ENCODE measurements at places on chromosomes 1 and 21.
A peak's percentile ranks its signal among the peaks of the same experiment; 100 is the strongest.

DNA sequence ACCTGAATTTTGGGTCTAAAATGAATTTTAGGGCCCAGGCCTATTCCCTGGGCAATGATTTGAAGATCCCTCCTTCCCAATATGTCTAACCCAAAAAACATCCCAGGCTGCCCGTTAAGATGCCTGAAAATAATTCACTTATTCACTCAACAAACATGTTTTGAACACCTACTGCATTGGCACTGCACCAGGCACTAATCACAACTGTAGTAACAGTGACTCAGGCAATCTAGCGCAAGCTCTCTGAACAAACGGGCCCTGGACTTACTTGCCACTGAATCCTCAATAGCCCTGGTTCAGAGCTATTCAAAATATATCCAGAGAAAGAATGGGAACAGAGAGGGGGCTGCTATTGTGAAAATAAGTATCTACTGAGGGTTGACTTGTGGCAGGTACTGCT lies 4.2 kb downstream of the CD244 start:
- no peak for DNase-seq

DNA sequence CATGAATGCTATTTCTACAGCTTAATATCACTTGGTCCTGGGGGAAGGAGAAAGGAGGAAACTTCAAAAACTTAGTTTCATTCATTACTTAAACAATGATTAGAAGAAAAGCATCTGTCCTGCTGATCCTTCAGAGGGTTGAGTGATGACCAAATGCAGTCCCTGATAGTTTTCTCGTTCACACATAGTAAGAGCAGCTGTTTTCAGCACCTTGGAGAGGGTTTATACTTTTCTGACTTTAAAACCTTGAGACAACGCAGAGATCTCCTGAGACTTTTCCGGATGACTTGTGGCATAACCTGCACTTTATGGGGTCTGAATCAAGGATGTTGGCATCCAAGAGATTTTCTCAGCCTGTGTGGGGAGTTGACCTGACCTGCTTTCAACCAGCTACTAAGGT lies 94.0 kb upstream of the KCND3 start:
- no peak for DNase-seq

GRCh38 chr1:90176530-90176929 lies 181.6 kb downstream of the ZNF326 start:
- DNase-seq, result no peak

- no peak for DNase-seq
These were observed 261.2 kb upstream of the NFIA start for GRCh38 chr1:60821156-60821555.

DNA sequence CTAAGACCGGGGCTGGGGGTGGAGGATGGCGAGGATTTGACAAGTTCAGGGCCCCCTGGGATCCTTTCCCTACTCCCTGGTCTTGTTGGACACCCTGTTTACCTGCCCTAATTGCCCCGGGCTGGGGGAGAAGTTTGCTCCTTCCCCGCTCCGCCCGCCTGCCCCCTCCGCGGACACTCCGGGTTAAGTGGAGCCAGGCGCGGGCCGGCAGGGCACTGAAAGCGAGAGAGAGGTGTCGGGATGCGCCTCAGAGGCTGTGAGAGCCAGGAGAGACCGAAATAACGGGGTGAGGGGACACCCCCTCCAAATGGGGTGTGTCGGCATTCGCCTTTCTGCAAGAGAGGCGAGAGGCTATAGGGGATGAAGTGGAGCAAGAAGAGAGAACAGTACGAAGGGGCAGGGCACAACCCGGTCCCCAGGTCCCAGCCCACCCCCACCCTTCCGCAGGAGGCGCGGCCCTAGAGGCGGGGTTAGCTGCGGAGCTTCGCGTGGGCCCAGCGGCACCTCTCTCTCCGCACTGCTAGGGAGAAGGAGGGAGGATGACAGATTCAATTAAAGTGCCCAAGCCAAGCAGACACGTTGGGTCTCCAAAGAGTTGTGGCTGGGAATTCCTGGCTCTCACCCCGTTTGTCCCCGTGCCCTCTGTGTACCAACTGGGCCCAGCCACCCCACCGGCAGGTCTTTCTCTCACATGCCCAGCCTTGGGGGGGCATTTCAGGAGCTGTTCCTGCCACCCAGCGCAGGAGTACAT lies 3.8 kb downstream of the EFNA3 start:
- DNase-seq, result no peak

DNA sequence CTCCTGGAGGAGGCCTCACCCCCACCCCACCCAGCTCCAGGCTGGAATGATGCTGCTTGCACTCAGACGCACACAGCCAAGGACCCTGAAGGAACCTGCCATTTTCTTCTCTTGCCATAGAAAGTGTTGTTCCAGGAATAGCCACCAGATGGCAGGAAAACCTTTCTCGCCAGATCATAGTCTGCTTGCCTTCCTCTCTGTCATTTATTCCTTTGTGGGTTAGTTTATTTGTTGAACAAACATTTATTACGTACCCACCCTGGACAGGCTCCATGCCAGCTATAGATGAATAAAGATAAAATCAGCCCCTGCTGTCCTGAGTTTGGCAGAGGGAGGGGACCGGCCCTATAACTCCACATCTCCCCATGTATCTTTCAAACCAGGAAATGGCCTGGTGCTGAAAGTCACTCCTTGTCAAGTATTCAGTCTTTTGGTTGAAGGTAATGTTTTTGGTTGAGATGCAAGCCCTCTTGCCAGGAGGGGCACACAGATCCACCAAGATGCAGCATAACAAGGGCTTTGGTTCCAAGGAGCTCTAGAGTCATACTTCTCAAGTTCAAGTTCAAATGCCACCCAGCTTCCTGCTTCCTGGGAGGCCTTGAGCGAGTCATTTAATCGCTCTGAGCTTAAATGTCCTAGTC lies 7.0 kb upstream of the KCNC4 start:
- peak; percentile 41 for DNase-seq

DNA sequence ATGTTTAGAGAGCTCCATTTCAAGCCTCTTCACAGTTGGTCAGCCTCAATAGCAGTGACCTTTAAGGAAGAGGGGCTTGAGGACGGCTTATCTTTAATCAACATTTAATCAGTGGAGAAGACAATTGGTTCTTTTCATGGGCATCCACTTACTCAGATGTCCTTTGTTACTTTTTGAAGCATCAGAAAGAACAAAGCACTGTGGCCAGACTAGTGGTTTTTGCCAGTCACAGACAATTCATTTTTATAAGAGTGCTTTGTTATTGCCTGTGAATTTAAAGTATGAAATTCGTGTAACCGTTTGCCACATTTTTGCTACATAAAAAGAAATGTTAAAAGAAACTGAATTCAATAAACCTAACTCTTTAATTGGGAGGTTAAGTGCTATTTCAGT lies 222.8 kb downstream of the TPR start:
- DNase-seq, result no peak

Measured in HS-5 (cell line).